ENCODE measurements at places on chromosomes 11 and 22.
A peak's percentile ranks its signal among the peaks of the same experiment; 100 is the strongest.

DNA sequence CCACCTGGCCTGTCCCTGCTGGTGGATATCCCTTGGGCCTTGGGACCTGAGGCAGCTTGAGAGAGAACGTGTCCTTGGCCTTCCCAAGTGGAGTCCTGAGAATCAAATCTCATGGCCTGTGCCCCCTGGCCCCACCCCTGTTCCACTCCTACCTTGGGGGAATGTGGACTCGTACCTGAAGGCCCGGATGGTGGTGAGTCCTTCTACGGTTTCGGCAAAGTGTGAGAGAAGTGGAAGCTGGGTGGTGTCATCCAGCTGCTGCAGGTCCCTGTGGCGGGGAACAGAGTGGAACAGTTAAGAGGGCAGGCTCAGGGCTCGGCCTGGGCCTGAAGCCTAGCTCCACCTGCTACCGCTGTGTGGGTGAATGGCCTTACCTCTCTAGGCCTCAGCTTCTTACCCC, 14.0 kb upstream of the KCNJ11 start:
- H3K27me3 ChIP-seq, result peaks cover 41% of the 10 kb centered on the region
- H3K4me3 ChIP-seq, result no peak overlapping the region
- H3K27ac ChIP-seq, result no peak overlapping the region
- DNase-seq, result no peak
- H3K4me1 ChIP-seq, result peaks cover 9% of the 10 kb centered on the region

- no peaks in the 10 kb centered on the region for H3K4me1 ChIP-seq
- no peak overlapping the region for H3K27ac ChIP-seq
- peak; percentile 44 for DNase-seq
- no peak overlapping the region for H3K4me3 ChIP-seq
These were observed 71.7 kb downstream of the RAB38 start for GRCh38 chr11:88103337-88104206.

GRCh38 chr22:21642584-21643448, 714 bp downstream of the SDF2L1 start:
- peaks cover 18% of the 10 kb centered on the region for H3K36me3 ChIP-seq
- H3K27me3 ChIP-seq, result peaks cover 10% of the 10 kb centered on the region
- peaks cover 33% of the 10 kb centered on the region for H3K4me1 ChIP-seq
- peak; percentile 76 for DNase-seq
- peak overlapping the region; percentile 92 for H3K4me3 ChIP-seq

GRCh38 chr11:19072464-19072863, 11.9 kb upstream of the MRGPRX2 start:
- H3K4me1 ChIP-seq, result peaks cover 4% of the 10 kb centered on the region
- no peak overlapping the region for H3K27ac ChIP-seq
- no peak overlapping the region for H3K4me3 ChIP-seq
- DNase-seq, result no peak

DNA sequence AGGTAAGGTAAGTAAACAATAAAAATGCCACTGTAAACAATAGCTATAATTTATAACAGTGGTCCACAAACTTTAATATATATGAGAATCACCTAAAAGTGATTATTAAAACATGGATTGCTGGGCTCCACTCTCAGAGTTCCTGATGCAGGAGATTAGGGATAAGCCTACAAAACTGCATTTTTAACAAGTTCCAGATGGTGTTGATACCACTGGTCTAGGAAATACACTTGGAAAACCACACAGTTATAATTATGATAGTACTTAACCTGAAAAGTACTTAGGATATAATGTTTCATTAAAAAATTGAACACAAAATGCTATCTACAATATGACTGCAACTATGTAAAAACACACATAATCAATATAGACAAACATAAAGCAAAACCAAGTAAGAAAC, 20.4 kb downstream of the FCHSD2 start:
- H3K27ac ChIP-seq, result no peak overlapping the region
- H3K4me1 ChIP-seq, result no peaks in the 10 kb centered on the region
- DNase-seq, result no peak
- no peak overlapping the region for H3K4me3 ChIP-seq
- peaks cover 48% of the 10 kb centered on the region for H3K36me3 ChIP-seq
- no peaks in the 10 kb centered on the region for H3K27me3 ChIP-seq

DNA sequence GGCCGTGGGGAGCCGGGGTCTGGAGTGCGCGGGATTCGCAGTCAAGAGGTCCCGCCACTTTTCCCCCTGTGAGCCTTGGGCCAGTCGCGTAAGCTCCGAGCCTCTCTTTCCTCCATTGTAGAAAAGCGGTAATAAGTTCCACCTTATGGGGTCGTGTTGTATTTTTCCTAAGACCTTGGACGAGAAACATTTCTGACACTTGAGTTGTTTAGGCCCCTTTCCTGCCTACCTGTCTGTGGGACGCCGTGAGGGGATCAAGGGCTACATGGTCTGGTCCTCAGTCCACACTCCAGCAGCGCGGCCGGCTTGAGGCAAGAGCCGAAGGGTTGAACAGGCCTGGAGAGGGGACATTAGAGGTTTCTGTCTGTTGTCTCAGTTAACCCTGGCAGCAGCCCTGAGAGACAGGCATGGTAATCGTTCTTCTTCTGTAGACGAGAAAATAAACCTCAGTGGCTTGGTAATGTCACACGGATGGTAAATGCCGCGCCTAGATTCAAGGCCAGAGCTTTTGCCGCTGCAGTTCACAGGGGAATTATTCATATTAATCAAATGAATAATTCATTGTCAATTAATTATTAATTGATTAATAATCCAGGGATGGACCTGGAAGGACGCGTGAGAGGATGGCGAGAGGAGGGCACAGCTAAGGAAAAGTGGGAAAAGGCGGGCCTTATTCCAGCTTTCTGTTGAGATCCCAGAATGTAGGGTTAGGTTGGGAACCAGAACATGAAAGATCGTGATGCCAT, 545 bp downstream of the FEN1 start:
- DNase-seq, result peak; percentile 41
- peak overlapping the region; percentile 77 for H3K4me3 ChIP-seq
- peak overlapping the region; percentile 97 for H3K27ac ChIP-seq
- H3K4me1 ChIP-seq, result peaks cover 65% of the 10 kb centered on the region
- H3K36me3 ChIP-seq, result peaks cover 53% of the 10 kb centered on the region

- H3K27ac ChIP-seq, result peak overlapping the region; percentile 49
- peak; percentile 56 for DNase-seq
- no peak overlapping the region for H3K4me3 ChIP-seq
- no peaks in the 10 kb centered on the region for H3K27me3 ChIP-seq
- peaks cover 39% of the 10 kb centered on the region for H3K36me3 ChIP-seq
- peaks cover 21% of the 10 kb centered on the region for H3K4me1 ChIP-seq
These were observed 5.5 kb downstream of the YDJC start for GRCh38 chr22:21624120-21624879.

GRCh38 chr11:125448136-125448535, 47.9 kb downstream of the FEZ1 start:
- H3K4me1 ChIP-seq, result no peaks in the 10 kb centered on the region
- H3K27ac ChIP-seq, result no peak overlapping the region
- no peak overlapping the region for H3K4me3 ChIP-seq
- DNase-seq, result no peak
- H3K27me3 ChIP-seq, result peaks cover 19% of the 10 kb centered on the region

GRCh38 chr11:126857860-126858808, 142.4 kb downstream of the KIRREL3 start:
- no peaks in the 10 kb centered on the region for H3K27me3 ChIP-seq
- no peak overlapping the region for H3K4me3 ChIP-seq
- H3K4me1 ChIP-seq, result no peaks in the 10 kb centered on the region
- no peaks in the 10 kb centered on the region for H3K36me3 ChIP-seq
- H3K27ac ChIP-seq, result no peak overlapping the region

DNA sequence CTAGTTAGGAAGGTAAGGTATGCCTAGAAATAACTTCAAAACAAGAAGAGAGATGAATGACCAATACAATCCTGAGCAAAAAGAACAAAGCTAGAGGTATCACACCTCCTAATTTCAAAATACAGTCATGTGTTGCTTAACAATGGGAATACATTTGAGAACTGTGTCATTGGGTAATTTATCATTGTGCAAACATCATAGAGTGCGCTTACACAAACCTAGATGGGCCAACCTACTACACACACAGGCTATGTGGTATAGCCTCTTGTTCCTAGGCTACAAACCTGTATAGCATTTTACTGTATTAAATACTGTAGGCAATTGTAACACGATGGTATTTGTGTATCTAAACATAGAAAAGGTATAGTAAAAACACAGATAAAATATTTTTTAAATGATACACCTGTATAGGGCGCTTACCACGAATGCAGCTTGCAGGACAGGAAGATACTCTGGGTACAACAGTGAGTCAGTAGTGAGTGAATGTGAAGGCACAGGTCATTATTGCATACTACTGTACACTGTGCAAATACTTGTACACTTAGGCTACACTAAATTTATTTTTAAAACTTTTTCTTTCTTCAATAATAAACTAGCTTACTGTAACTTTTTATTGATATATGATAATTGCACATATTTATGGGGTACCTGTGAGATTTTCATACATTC, 48.2 kb downstream of the STK33 start:
- no peak overlapping the region for H3K4me3 ChIP-seq
- H3K36me3 ChIP-seq, result no peaks in the 10 kb centered on the region
- no peaks in the 10 kb centered on the region for H3K4me1 ChIP-seq
- DNase-seq, result no peak
- no peak overlapping the region for H3K27ac ChIP-seq

DNA sequence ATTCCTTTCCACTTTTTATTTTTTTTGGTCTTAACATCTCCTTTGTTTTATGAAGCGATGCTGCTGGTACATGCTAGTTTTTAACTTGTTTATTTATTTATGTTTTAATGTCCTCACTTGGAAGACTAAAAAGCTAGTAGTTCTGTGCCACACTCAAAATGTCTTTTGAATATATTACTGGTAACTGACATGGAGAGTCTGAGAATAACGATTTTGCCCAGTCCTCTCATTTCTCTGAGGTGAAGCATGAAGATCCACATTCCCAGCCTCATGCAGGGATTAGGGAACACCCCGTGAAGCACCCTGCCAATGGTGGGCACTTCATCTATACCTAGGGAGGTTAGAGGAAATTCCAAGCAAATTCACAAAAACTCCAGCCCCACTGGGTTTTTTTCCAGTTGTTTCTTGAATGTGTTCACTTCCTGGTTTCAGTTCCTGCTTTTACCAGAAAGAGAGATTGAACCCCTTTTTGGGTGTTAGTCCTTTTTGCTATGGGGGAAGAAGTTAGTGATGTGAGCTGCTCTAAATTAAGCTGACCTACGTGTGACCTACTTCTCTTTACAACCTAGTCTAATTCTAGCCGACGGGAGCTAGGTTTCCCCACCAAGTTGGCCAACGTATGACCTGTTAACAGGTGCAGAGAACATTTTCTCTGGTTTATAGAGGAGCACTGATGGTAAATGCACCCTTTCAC, 106.1 kb downstream of the SLC1A2 start:
- H3K27ac ChIP-seq, result no peak overlapping the region
- peaks cover 19% of the 10 kb centered on the region for H3K4me1 ChIP-seq
- no peaks in the 10 kb centered on the region for H3K36me3 ChIP-seq
- peaks cover 10% of the 10 kb centered on the region for H3K27me3 ChIP-seq
- no peak overlapping the region for H3K4me3 ChIP-seq

- H3K27ac ChIP-seq, result no peak overlapping the region
- DNase-seq, result peak; percentile 67
- H3K36me3 ChIP-seq, result no peaks in the 10 kb centered on the region
- H3K4me3 ChIP-seq, result no peak overlapping the region
- H3K4me1 ChIP-seq, result peaks cover 4% of the 10 kb centered on the region
- peaks cover 74% of the 10 kb centered on the region for H3K27me3 ChIP-seq
These were observed 6.3 kb upstream of the KCNJ5 start for GRCh38 chr11:128884703-128885338.

GRCh38 chr11:45484326-45484883, 181.0 kb downstream of the CHST1 start:
- H3K27me3 ChIP-seq, result peaks cover 22% of the 10 kb centered on the region
- no peak overlapping the region for H3K4me3 ChIP-seq
- H3K27ac ChIP-seq, result no peak overlapping the region
- no peaks in the 10 kb centered on the region for H3K36me3 ChIP-seq
- no peak for DNase-seq
- H3K4me1 ChIP-seq, result no peaks in the 10 kb centered on the region

DNA sequence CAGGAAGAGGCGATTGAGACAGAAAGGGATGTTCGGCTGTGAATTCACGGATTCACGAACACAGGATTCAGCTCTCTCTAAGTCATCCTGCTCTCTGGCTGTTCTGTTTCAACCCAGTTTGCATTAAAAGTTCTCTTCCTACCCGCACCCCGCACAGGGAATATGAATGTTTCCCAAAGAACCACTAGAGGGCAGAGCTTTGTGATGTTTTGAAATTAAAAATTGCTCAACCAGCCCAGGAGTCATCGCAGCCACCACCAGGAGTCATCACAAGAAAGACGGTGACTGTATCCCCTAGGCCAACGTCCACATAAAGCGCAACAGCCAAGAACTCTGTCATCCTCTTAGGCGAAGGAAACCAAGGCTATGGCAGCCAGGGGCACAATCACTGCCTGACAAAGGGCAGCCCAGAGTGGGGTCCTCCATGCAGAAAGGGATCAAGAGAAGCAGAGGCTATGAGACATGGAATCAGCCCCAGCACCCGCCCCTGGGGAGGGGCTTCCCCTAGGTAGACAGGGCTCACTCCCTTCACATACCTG, 122.4 kb downstream of the WT1 start:
- H3K36me3 ChIP-seq, result no peaks in the 10 kb centered on the region
- H3K4me3 ChIP-seq, result no peak overlapping the region
- no peak overlapping the region for H3K27ac ChIP-seq

- no peaks in the 10 kb centered on the region for H3K4me1 ChIP-seq
- H3K27ac ChIP-seq, result no peak overlapping the region
- no peaks in the 10 kb centered on the region for H3K36me3 ChIP-seq
- no peak overlapping the region for H3K4me3 ChIP-seq
- DNase-seq, result no peak
- H3K27me3 ChIP-seq, result peaks cover 3% of the 10 kb centered on the region
These were observed 539.3 kb upstream of the B3GAT1 start for GRCh38 chr11:134951305-134951700.

DNA sequence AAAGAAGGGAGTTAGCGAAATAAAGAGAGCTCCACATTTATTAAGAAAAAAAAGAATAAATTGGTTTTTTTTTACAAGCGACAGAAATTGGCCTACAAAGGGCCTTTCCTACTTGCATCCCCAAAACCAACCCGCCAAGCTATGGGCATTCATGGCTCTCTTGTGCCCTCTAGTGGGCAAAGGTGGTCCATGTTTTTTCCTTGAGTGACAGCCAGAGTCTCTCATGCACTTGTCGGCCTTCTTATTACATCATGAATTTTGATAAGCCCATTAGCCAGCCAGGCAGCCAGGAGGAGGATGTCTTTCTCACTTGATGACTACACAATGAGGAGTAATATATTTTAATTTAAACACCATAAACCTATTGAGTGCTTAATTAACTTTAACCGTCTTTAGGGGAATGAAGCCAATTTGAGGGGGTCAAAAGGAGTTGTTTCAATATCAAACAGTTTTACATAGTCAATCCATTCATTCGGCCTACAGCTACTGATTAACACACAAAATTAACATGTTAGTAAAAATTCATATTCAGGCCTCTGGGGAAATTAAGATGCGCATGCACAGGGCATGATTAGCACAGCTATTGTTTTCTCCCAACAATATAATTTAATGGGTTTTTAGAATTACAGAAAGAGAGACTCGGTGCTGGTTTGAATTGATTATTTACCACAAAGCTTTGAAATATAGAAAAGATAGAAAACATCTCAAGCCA, 85.5 kb downstream of the RCN1 start:
- H3K36me3 ChIP-seq, result no peaks in the 10 kb centered on the region
- peaks cover 39% of the 10 kb centered on the region for H3K27me3 ChIP-seq
- peak; percentile 85 for DNase-seq

GRCh38 chr11:130599073-130599654, 150.7 kb downstream of the ADAMTS15 start:
- H3K27ac ChIP-seq, result no peak overlapping the region
- no peaks in the 10 kb centered on the region for H3K36me3 ChIP-seq
- H3K27me3 ChIP-seq, result no peaks in the 10 kb centered on the region
